Stimulated activated CD8-positive, alpha-beta memory T cell treated with anti-CD3 and anti-CD28 coated beads, Interleukin-4, amount 100 ng/mL, for 1 hour (primary cell): ENCODE measurements at places on chromosomes 7 and 10.

- DNase-seq = no peak
Measured at GRCh38 chr7:151968357-151968756, 12.1 kb downstream of the GALNTL5 start.

DNA sequence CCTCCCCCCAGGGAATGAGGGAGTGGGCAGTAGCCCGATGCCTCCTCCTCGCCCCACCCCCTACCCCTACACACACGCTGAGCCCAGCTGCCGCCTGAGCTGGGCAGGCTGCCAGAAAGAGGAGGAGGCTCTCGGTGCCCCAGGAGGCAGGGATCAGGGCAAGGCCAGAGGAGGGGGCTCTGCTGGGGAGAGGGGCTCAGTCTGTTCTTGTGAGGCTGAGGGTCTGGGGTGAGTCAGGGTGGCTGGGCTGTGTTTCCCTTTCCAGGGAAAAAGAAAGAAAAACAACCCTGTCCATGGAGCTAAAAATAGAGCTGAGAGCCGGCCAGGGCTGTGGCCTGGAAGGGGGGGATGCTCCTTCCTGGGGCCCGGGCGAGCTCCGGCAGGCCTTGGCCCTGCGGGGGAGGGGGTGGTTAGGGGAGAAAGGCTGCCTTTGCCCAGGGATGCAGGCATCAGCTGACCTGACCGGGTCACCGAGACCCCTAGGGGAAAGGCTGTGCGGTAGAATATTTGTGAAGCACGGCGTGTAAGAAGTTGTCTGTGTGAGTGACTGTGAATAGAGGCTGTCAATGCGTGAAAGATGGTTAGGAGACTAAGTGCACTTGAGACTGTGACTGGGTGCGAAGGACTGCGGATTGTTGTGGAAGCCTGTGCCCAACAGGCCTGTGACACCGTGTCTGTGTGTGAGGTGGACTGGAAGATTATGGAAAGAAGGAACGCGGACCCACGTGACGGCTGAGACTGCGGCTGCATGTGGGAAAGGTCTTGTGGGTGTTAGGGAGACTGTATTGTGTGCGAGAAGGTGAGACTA is 1.2 kb upstream of the LZTS2 start:
- no peak for DNase-seq

GRCh38 chr7:374706-375311 is 84.8 kb downstream of the FOXL3 start:
- no peak for DNase-seq

GRCh38 chr7:39827571-39827970 is 122.5 kb upstream of the CDK13 start:
- DNase-seq = no peak

DNA sequence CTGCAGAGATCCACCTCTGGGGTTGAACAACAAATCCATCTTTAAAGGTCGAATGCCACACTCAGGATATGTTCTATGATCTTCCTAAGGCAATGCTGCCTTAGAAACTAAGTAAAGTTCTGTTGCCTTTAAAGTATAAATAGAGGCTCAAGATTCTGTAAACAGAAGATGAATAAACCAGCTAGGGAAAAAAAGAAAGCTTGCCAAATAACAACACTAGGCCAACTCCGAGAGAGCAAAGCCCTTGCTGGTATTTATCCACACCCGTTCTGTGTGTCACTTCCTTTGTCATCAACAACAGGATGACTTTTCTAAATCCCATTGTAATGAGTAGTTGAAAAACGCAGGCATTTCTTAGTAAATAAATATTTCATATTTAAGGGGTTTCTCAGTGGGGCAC is 330.0 kb upstream of the GLI3 start:
- no peak for DNase-seq

DNA sequence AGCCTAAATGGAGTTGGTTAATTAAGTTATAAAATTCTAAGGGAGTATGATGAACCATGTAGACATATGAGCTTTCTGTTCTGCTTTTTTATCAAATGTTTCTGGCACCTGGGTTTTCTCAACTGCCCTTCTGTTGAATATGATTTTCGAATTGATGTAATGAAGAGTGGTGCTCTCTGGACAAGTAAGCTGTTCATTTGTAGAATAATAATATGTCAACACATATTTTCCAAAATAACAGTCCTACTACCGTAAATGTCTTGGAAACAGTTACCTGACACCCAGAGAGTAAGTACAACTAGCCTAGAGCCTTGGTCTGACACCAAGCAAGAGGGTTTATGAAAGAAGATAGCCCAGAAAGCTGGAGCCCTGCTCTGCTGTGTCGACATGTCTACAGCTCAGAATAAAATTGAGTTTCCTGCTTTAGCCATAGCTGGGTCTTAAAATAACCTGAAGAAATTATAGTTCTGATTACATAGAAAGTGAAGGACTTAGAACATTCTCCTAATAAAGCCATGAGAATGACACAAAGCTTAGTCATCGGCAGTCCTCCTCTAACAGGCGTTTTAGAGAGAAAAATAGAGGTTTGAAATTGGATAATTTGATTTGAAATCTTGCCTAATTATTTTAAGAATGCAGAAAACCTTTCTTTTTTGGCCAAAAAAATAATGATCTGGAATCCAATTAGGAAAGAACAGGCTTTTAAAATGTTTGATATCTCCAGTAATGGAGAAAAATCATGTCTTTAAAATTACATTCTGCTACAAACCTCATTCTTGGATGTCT is 25.1 kb downstream of the HDAC9 start:
- no peak for DNase-seq

DNA sequence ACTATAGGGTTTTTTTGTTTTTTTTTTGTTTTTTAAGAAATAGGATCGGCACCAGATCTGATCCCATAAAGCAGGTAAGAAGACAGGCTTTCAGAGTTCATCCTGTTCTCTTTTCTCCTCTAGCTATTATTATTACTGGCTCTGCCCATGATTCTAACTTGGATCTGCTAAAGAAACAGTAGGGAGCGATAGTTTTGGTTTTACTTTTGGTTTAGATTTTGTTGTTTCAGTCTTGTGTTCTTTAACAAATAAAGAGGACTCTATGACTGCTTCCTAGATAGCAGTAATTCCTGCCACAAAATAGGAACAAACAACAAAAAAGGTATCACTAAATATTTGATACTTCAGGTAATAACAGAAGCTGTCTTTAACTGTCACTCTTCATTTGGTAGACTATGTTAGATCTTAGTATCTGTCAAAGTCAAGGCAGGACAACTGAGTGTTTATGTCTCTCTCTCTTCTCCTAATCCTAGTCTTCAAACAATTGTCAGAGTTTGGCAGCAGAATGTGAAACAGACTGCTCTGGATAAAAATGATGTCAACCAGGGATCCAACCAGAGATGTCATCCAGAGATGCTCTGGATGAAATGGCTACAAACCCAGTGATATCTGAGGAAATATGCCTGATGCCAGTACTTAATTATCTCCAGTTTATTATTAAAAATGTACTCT is 99.8 kb downstream of the KMT2C start:
- no peak for DNase-seq

DNA sequence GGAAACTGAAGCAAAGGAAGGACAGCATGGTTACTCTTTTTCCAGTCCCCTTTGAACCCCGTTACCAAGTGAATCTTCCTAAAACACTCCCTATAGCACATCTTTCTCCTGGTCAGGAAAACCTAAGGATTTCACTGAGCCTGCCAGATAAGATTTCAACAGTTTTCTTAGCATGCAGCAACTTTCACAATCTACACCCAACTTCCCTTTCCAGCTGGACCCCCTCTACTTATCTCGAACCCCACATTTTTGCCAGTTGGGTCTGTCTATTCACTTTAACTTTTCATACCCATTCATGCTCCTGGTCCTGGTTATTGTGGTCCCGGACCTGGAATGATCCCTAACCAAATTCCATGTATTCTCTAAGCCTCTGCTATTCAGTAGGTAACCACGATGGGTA is 14.9 kb upstream of the CPVL start:
- no peak for DNase-seq

DNA sequence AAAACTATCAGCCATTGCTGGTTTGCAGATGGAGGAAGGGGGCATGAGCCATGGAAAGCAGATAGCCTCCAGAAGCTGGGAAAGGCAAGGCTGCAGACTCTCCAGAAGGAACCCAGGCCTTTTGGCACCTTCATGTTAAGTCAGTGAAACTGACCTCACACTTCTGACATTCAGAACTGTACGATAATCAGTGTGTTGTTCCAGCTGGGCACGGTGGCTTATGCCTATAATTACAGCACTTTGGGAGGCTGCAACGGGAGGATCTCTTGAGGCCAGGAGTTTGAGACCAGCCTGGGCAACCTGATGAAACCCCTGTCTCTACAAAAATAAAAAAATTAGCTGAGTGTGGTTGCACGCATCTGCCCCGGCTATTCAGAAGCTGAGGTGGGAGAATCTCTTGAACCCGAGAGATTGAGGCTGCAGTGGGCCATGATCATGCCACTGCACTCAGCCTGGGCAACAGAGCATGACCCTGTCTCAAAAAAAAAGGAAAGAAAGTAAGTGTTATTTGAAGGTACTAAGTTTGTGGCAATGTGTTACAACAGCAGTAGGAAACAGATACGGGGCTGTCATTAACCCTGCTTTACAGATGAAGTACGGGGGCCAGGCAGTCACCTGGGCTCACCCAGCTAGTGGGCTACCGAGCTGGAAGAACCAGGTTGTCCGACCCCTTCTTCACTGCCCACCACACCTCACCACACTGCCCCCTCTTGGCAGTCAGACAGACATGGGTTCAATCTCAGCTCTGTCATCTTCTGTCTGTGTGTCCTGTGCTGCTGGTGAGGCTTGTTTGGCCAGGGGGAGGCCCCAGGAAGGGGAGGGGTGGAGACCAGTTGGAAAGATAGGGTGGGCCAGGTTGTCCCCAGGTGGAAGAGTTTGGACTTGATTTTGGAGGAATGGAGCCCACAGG is 18.3 kb downstream of the CHST3 start:
- DNase-seq = no peak

DNA sequence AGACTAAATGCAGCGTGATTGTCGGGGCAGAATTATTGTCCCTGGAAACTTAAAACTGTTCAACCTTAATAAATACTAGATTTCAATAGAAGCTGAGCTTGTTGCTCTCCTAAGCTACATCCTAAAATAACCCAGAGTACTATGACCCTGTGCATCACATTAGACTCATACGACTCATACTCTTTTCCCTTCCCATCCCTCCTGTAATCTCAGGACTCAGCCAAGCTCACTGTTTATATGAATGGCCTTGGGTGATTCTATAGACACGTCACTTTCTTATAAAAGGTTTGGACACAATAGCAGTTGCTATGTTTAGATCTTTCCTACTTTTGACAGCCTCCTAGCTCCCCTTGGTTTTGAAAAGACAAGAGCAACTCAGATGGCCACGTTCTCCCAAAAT is 17.2 kb downstream of the TCF7L2 start:
- DNase-seq = no peak
